ENCODE measurements at places on chromosomes 4 and X. TPM values are rescaled to one million over a fixed set of nuclear protein-coding genes. Genes with fewer than 3 reads are reported as not detected.

The SCML2 gene
- 2.5 TPM for polyA plus RNA-seq

The DUX4 gene
- polyA plus RNA-seq = not detected

GRCh38 chr4:82124932-82125786 lies 248.6 kb downstream of the HNRNPD start:
- DNase-seq = no peak

GRCh38 chr4:35541888-35542213 lies 702.5 kb downstream of the ARAP2 start:
- DNase-seq = no peak

- no peak for DNase-seq
Measured at GRCh38 chr4:139770361-139770760, 104.7 kb downstream of the MGST2 start.

DNA sequence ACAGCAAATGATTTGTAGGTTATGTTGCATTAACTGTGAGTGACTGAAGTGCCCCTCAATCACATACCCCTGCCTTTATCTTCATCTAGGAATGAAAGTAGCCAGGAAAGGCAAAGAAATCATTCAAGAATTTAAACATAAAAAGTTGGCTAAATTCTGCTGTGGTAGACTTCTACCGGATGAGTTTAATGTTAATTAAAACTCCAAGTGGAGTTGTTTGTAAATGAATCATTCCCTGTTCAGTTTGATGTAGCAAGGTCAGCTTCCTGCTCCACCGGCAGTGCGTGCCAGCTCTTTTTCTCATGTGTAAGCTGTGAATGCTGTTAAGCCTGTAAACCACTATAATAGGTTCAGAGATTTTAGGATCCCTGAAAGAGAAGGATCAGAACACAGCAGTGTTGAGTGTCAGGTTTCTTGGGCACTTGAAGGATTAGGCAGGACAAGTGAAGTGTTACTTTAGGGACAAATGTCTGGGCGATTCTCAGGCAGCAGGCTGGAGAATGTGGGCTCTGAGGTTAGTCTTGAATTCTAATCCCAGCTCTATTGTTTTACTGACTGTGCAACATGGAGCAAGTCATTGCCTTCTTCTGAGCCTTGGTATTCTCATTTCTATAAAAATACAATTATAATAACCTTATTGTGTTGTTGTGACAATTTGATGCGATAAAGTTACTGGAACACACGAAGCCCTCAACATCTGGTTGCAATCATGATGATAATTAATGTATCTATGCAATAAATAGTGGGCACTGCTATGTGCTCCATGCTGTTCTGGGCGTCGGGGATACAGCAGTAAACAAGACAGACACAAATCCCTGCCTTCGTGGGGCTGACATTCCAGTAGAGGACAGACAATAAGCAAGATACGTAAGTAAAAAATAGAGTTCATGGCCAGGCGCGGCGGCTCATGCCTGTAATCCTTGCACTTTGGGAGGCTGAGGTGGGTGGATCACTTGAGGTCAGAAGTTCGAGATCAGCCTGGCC lies 112.0 kb downstream of the SHROOM3 start:
- DNase-seq = no peak

- DNase-seq = no peak
Measured at GRCh38 chr4:150251752-150252190, 173.5 kb downstream of the DCLK2 start.

GRCh38 chr4:127097061-127097460 lies 535.7 kb upstream of the INTU start:
- DNase-seq = no peak

- DNase-seq = no peak
Measured at GRCh38 chr4:101678180-101678579, 112.3 kb upstream of the BANK1 start.

DNA sequence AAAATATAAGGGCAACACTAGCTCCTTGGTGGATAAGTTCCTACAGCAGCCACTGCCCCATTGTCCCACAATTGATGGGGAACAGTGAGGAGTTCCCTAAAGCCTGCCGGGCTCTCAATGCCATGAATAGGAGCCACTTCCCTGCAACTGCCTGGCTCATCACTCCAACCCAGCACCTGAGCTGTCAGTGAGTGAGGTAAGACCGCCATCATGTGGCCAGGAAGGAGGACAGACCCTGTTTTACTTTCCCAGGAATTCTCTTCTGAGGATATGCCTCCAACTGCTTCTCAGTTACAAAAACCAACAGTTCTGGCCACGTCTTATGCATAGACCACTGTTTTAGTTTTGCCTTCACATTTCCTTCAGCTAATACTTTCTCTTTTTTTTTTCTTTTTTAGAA lies 45.5 kb downstream of the SRPX start:
- no peak for DNase-seq

DNA sequence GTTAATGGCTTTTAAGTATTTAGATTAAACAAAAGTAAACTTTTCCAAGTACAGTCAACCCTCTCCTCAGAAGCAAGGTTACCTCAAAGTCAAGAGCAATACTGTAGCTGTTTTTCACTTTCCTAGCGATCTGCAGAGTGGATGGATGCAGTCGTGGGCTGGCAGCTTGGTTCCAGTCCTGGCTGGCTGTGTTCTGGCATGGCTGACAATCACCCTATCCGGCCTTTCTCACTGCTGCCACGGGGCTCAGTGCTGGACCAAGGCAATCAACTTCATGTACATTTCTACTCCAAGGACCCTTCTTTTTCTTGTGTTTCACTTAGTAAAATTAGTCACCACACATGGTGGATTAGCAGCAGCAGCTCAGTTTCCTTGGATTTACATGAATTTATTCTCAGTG lies 208.3 kb downstream of the GABRB1 start:
- no peak for DNase-seq

GRCh38 chr4:44553180-44553579 lies 98.2 kb downstream of the YIPF7 start:
- no peak for DNase-seq

GRCh38 chr4:18012807-18013462 lies 8.6 kb downstream of the LCORL start:
- DNase-seq = no peak

Data from urinary bladder (tissue), 4 donors.